ENCODE measurements at places on chromosomes 3 and 15.

DNA sequence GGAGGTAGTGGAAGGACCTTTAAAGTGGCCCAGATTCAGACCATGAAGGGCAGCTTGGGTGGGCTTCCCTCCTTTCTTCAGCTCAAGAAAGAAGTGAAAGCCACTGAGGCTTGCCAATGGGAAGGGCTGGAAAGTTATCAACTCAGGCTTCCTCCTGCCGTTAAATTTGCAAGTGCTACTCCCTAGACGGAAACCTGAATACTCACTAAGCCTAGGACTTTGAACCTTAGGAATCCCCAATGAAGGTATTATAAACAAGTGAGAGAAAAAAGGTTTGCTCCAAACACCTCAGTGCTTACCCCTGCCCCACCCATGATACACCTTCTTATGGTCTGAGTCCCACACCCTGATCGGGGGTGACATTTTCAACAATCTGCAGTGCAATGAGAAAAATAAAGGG lies 396.4 kb downstream of the SHQ1 start:
- no peak for DNase-seq

- DNase-seq = no peak
These were observed 30.7 kb downstream of the SLC6A6 start for GRCh38 chr3:14433106-14433505.

GRCh38 chr15:73927003-73927475 lies 777 bp downstream of the LOXL1 start:
- DNase-seq = no peak

- DNase-seq = no peak
These were observed 83.8 kb downstream of the MAP4 start for GRCh38 chr3:47932421-47932820.

DNA sequence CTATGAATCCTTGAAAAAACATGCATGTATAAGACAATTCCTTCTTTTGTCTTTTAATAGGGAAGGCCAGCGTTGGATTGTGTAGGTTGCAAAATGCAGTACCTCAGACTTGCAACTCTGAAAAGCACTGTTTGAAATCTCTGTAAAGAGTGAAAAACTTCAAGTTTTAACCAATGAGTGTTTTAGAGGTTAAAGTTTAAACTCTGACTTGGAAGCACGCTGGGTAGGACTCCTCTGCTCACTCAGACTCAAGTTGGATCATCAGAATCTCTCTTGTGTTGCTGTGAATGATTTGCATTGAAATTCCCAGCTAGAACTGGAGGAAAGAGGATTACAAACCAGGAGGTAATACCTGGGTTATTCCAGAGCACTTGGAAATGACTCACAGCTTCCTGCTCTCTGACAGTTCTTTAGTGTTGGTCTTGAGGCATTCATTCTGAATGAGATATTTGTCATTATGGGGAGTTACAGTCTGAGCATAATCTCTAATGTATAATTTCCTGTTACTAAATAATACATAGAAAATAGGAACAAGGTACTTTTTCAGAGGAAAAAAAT lies 49.1 kb downstream of the PLS1 start:
- DNase-seq = no peak

GRCh38 chr3:109355625-109356441 lies 18.5 kb upstream of the DPPA4 start:
- DNase-seq = no peak

DNA sequence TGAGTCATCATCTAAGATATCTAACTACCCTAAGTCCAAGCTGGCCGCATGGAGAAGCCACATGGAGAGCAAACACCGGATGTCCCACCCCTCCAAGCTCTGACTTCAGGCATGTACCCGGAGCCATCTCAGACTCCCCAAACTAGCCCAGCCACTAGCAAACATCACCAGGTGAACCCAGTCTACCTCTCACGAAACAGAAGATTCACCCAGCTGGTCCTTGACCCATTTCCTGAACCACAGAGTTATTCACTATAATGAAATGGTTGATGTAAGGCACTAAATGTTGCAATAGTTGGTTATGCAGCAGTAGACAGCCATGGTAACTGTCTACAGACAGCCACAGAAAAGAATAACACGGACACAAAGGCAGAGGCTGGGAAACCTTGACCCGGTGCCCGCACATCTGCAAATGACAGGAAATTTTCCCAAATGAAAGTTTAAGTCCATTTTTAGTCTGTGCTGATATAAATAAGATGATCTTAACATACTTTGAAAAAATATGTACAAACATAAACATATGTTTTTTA lies 265.5 kb upstream of the ATP10A start:
- DNase-seq = no peak

DNA sequence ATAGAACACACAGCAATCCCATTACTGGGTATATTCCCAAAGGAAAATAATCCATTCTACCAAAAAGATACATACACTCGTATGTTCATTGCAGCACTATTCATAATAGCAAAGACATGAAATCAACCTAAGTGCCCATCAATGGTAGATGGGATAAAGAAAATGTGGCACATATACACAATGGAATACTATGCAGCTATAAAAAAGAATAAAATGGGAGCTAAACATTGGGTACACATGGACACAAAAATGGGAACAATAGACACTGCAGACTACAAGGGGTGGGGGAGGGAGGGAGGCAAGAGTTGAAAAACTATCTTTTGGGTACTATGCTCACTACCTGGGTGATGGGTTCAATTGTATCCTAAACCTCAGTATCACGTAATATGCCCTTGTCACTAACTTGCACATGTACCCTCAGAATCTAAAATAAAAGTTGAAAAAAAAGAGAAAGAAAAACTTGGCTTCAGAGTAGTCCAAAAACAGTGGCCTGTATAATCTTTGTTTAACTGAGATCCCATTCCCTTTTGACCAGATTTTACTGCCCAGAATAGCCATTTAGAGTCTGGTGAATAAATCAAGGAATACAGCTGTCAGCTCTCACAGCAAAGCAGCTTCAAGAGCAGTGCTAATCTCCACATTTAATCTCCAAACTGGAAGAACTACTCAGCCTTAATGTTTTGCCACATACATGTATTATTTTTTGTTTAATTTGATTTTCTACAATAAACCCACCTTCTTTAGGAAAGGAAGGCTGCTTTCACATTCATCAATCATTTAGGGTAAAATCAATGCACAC lies 54.5 kb upstream of the XRN1 start:
- DNase-seq = no peak

- no peak for DNase-seq
These were observed 32.9 kb upstream of the NR1I2 start for GRCh38 chr3:119748991-119749390.

GRCh38 chr3:109050591-109051167 lies 67.3 kb downstream of the MORC1 start:
- DNase-seq = no peak

- no peak for DNase-seq
These were observed 834.5 kb upstream of the NECTIN3 start for GRCh38 chr3:110236976-110237610.

DNA sequence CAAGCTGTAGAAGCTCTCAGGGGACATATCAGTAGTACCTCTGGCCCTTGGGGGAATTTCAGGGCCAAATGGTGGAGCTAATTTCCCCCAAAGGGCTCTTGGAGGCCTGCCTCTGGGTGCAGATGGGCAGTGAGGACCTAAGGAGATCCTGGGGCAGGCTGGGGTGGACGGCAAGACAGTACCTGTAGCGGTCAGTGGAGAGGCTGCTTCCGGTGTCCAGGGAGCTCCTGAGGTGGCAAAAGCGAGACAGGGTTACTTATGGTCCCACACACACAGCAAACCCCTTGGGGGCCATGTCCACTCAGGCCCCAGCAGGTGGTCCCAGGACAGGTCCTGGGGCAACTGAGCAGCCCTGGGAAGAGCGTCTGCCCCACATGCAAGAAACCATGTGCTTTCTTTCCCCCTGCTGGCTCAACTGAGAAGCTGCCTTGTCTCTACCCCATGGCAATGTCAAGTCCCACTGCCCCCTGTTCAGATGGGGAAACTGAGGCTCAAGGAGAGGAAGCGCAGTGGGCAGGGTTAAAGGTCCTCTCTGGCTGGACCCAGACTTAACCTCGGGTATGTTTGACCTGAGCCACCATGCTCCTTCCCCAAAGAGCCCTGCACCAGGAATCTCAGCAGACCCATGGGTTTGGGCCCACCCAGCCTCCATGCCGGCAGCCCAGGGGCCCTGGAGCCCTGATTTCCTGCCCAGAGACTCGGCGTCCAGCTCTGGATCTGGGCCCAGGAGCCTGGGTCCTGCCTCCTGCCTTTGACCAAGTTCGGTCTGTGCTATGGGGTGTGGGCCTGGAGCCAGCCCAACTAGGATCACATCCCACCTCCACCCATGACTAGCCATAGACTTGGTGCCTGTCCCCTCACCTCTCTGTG lies 25.7 kb downstream of the IQSEC1 start:
- DNase-seq = no peak

DNA sequence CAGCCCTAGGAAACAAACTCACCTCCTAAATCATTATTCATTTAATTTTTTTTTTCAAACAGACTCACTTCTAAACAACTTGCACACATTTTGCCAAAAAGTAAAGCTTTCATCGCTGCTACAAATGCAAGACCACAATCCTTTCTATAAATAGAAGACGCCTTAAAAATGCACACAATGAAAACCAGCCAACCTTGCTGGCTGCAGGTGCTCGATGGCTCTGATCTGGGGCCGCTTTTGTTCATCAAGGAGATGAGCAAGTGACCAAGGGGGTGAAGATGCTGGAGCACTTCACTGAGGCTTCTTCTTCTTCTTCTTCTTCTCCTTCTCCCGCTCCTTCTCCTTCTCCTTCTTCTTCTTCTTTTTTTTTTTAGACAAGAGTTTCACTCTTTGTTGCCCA lies 12.7 kb upstream of the SLC6A6 start:
- no peak for DNase-seq

DNA sequence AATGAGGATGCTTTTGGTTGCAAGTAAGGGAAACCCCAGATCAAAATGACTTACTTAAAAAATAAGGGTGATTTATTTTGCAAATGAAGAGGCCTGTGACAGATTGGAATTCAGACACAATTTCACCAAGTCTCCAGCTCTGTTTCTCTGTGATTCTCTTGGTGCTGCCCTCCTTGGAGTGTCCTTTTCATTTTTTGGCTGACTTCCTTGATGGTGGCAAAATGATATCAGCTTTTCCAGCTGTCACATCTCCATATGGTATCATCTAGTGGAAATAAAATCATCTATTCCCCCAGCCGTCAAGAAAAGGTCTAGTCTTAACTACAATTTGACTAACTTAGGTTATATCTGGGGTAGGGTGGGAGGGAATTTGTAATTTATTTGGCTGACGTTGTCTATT lies 68.5 kb upstream of the SLC25A26 start:
- DNase-seq = no peak

DNA sequence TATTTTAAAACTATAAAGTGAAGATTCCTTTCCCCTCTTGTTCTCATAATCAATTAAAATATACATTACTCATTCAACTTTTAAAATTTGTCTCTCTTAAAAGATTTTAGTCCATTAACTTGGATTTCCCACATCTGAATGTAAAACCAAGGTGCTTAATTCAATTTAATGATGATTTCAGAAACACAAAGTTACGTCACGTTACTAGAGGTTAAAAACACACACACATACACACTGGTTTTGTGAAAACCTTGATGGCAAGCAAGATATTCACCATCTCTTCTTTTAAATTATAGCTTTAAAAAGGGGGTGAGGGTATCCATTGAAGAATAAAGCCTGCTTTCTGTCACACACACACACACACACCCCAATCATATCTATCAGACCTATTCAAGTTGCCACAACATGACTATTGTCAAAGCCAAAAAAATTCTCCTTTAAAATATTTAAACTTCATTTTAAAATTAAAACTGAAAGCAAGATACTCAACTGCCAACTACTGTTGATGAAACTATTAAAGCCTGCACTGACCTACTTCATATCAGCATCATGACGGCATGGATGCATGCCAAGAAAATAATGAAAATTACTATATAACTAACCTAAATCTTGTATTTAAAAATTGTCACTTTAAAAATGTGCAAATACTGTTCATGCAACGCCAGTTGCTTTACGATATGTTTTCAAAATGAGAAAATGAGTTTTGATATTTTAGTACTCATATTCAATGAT lies 2.1 kb downstream of the RFX7 start:
- DNase-seq = no peak

DNA sequence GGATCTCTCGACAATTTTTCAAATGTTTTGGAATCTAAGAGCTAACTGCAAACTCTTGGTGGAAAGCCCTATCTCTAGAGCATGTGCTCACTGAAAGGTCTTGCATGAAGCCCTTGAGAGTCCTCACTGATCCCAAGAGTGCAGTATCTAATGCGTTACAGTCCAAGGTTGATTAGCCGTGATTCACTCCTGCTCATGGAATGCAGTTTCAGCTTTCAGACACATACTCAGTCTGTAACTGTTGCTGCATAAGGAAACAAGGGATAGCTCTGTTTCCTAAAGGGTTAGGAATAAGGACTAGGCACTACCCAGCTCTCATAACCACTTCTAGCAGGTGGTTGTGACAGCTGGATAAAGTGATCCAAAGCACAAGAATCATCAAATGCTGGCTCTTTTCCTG lies 687.4 kb upstream of the CFAP20DC start:
- DNase-seq = no peak

Measured in activated CD8-positive, alpha-beta memory T cell treated with anti-CD3 and anti-CD28 coated beads for 4 hours (primary cell).